ENCODE measurements at places on chromosomes 13 and 19.

- DNase-seq = no peak
Measured at GRCh38 chr19:27744926-27745768, 1467.8 kb downstream of the UQCRFS1 start.

GRCh38 chr13:42007844-42008243 is 40.6 kb upstream of the DGKH start:
- no peak for DNase-seq

DNA sequence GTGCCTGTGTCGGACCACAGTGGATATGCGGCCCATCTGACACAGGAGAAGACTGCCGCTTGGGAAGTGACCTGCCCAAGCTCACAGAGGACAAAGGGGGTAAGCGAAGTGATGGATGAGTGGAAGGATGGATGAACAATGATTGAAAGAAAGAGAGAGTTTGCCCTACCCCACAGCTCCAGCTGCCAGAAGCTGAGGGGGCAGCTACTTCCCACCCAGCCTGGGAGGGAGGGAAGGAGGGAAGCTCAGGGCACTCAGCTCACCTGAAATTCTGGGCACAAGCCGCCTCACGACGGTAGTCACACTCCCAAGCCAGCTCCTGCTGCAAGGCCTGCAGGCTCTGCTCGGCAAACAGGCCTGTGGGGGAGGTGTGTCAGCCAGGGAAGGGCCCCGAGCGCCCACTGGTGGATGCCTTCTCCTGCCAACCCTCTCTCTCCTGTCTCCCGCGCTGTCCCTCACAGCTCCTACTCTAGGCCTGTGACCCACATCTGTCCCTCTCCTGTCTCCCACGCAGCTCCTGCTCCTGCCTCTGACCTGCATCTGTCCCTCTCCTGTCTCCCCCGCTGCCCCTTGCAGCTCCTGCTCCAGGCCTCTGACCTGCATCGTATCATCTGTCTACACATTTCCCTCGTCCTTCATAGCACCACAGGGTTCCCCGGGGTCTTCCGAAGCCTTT is 12.0 kb upstream of the NUMBL start:
- DNase-seq = no peak

DNA sequence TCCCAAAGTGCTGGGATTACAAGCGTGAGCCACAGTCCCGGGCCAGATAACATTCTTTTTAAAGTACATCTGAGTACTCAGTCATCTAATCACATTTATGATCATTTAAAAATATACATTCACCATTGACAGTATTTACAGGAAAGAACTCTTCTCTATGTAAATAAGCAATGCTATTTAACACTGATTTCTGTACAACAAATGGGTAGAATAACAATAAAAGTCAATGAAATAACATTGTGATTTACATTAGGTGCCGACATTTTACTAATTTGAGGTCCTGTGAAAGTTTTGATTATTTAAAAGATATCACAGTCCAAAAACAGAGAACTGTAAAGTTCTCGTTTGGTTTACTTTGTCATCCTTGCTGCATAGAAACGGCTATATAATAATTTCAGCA is 1763.7 kb downstream of the SLITRK1 start:
- DNase-seq = no peak

DNA sequence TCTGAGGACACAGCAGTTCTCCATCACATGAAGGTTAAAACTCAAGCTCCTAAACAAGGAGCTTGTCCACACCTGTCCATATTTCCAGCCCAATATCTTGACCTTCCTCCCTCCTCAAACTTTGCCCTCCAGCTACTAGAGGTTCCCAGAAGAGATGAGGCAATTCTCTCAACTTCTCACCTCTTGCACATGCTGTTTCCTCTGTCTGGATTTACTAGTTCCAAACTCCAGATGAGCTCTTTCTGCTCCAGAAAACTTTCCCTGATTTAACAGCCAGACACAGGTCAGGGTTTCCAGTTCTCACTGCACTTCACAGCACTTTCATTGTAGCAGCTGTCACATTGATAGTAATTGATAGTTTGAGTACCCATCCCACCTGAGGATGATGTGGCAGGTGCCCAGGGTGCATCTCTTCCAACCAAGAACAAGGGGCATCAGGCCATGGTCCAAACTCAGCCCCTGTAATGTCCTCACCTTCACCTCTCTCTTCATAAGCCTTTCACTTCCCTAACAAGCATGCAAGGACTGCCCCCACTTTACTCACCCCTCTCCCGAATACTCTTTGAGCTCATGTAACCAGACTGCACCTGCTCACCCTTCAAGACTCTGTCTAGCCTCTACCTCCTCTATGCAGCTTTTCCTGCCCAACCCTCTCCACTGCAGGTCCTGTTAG is 3.0 kb upstream of the WDFY2 start:
- no peak for DNase-seq

DNA sequence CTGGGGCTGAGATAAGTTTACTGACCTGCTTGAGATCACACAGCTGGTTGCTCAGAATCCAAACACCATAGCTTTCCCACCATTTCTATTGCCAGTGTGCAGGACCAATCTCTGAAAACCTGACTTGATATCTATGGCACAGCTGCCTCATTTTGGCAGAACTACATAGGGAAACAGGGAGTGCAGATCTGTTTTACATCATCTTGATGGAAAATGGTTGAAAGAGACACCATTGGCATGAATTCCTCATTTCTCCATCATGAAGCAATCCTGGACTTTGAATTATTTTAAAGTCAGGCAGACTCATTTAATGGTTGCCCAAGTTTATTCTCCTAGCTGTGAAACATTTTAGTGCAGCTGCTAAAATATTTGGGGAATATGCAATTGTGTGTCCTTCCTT is 1628.2 kb upstream of the SLC10A2 start:
- DNase-seq = no peak

GRCh38 chr13:61833228-61833627 is 417.6 kb upstream of the PCDH20 start:
- DNase-seq = no peak

DNA sequence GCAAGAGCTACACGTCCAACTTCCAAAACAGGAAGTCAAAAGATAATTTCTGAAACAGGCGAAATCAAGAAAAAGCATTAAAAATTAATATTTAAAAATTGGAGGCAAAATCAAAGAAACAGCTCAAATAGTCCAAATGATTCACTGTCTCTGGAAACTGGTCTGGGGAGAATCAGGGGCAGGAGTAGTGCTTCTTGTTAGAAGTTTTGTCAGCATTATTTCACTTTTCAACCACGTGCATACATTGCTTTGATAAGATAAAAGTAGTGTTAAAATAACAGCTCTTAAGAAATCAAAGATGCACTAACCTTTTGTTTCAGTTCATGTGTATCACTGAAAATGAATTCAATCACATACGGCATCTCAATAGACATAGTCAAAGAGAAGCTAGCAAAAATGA is 53.8 kb downstream of the PARP4 start:
- no peak for DNase-seq

- no peak for DNase-seq
Measured at GRCh38 chr19:34328982-34329381, 36.0 kb upstream of the GPI start.

- no peak for DNase-seq
Measured at GRCh38 chr13:41312176-41312500, 1.1 kb downstream of the NAA16 start.

GRCh38 chr19:29811125-29812079 is at the start of gene CCNE1:
Gene CCNE1, plus strand, starts transcription at chr19:29811991. Its CDS starts 565 bp downstream, at chr19:29812556.
- peak; percentile 47 for DNase-seq

DNA sequence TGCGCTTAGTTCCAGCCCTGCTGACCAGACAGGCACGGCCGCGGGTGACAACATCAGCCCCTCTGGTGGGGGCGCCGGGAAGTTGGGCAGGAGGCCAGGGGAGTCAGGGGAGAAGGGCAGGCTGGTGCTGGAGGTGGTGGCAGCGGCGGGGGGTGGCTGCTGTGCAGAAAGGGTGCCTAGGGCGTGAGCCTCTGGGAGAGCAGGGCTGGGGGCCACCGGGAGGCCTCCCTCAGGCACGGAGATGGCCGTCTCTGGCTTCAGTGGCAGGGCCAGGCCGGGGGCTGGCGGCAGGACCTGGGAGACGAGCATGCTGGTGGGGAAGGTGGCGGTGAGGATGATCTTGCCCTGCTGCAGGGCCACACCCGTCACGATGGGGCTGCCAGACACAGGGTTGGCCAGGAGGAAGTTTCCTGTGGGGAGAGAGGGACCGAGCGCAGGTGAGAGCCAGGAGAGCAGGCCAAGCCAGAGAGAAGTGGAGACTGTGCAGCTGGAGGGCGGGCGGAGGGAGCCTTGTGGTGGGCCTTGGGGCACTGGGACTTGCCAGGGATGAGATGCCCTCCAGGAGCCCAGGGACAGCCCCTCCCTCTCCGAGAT is 3.3 kb downstream of the SIX5 start:
- no peak for DNase-seq

DNA sequence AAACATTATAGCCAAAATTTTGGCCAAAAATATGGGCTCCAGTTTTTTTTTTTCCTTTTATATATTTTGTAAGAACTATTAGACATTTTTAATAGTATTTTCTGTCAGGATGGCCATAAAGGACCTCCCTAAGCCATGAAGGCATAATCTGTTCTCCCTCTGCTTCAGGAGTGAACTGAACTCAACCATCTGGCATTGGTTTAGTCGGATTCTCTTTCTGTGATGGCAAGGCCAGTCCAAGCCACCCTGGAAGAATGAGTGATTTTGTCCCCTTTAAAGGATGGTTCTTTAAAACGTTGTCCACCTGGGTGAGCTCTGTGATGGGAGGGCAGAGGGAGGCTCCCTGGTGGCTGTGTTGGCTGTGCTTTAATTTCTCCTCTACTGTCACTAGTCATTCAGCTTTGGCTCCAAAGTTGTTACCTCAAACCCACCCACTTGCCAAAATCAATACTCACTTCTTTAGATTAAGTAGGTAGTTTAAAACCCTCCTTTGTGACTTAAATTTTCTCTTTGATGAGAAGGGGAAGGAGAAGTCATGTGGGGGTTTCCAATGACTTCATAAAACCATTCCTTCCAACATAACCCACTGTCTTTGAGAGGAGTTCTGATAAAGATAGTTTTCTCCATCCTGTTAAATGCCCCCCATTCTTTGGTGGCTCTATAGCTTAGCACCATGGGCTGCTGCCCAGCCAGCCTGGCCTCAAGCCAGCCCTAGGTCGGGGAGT is 4.4 kb downstream of the TNFRSF19 start:
- no peak for DNase-seq

GRCh38 chr13:28415994-28416421 is 78.9 kb downstream of the FLT1 start:
- DNase-seq = no peak

GRCh38 chr19:41548954-41549688 is 26.8 kb upstream of the CEACAM21 start:
- DNase-seq = peak; percentile 96

GRCh38 chr19:1472231-1473084 is 6.6 kb downstream of the C19orf25 start:
- no peak for DNase-seq

- DNase-seq = no peak
Measured at GRCh38 chr13:71437704-71438103, 429.3 kb downstream of the DACH1 start.

DNA sequence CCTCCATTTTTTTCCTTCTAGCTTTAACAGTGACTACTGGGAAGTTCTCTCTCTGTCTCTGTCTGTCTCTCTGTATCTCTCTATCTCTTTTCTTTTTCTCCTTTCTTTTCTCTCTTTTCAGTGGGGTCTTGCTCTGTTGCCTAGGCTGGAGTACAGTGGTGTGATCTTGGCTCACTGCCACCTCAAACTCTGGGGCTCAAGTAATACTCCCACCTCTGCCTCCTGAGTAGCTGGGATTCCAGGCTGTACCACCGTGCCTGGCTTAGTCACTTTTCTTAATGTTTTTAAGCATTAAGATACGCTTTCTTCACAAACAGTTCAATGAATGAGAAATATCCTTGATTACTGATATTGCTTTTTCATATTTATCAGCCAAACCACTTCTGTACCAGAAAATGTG is 13.1 kb downstream of the PCCA start:
- DNase-seq = no peak

- no peak for DNase-seq
Measured at GRCh38 chr19:35320065-35320713, 8.8 kb upstream of the CD22 start.

DNA sequence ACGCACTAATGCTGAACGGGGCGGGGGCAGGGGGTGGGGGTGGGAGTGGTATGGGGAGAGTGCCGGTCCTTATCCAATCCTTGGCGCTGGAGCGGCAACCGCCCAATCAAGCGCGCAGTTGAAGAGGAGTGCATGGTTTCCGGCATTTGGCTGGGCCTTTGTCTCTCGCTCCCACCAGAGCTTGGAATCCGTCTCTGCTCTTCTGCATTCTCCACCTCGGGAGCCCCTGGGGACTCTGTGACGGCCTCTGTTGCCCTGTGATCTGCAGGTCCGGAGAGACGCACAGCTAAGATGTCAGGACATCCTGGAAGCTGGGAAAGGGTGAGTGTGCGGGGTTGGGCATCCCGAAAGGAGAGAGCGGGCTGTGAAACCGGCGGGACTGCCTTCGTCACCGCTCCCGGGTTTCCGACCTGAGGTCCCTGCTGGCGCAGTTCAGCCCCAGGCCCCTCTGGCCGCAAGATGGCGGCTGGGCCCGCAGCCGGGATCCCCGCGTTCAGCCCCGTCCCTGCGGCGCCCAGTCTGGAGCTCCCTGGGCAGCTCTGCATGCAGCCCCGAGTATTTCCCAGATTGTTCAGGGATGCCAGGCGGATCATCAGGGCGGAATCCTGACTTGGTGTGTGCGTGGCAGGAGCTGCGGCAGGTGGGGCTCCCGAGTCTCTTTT is 53.6 kb upstream of the ZNF254 start:
- DNase-seq = peak; percentile 85

- no peak for DNase-seq
Measured at GRCh38 chr13:80338781-80339562, 2.0 kb downstream of the SPRY2 start.

DNA sequence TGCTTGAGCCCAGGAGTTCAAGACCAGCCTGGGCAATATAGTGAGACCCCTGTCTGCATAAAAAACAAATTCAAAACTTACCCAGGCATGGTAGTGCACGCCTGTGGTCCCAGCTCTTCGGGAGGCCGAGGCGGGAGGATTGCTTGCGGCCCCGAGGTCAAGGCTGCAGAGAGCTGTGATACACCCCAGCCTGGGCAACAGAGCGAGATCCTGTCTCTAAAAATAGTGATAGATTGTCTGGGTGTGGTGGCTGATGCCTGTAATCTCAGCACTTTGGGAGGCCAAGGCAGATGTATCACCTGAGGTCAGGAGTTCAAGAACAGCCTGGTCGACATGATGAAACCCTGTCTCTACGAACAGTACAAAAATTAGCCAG is 4.0 kb upstream of the KLF16 start:
- DNase-seq = no peak

DNA sequence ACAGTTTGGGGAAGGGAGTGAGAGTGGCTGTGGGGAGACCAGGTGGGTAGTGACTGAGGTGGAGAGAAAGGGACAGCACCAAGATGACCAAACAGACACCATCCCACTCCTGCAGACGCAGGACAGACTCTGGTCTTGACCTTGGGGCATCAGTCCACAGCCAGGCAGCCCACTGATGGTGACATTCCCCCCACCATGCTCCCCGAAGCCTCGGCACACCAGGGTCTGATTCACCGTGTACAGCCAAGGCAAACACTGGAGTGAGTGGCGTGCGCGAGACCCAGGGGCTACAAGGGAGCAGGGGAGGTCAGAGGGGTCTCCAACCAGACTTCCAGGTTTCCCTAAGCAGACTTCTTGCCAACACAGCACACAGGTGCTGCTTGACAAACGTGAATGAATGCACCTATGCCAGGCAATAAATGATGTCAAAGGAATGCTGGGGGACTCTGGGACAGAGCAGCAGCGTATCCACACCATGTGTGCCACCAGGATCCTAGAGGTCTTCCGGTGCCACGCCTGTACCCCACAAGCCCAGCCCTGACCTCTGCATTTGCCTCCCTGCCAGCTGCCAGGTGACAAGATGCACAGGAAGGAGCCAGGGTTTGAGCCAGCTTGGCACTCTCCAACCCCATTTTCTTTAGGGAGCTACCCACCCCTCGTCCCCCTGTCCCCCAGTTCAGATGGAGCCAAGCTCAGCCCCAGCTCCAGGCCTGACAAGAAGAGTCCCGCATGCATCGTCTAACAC is 18.5 kb downstream of the RANBP3 start:
- no peak for DNase-seq
